ENCODE measurements at places on chromosomes 2 and 18.

GRCh38 chr2:28274911-28275685, 117.6 kb upstream of the FOSL2 start:
- H3K27me3 ChIP-seq: no peaks in the 10 kb centered on the region
- H3K27ac ChIP-seq: peak overlapping the region; percentile 54
- H3K36me3 ChIP-seq: no peaks in the 10 kb centered on the region

DNA sequence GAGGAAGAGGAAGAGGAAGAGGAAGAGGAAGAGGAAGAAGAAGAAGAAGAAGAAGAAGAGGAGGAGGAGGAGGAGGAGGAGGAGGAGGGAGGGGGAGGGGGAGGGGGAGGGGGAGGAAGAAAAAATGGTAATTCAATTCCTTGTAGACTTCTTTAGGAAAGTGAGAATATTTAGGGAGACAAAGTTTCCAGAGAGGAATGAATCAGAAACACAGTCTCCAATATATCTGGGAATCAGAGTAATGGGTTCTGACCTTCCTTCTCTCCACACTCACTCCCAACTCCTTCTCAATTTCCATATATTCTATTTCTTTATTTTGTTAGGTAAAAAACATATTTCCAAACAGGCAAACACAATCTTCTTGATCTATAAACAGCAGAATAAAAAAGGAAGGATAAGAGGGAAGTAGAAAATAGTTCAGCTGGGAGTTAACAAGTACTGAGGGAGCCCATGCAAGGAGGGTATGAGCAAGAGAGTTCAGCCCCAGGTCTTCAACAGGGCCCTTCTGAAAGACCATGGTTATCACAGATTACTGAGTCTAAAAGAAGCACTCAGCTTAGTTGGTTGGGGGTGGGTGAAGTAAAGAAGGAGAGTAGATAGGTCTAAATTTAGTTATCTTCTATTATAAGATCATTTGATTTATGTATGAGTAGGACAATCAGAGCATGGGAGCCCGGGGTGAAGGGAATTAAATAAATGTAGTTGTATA, 480.8 kb downstream of the NRXN1 start:
- H3K4me1 ChIP-seq: no peaks in the 10 kb centered on the region
- H3K36me3 ChIP-seq: no peaks in the 10 kb centered on the region
- H3K4me3 ChIP-seq: no peak overlapping the region
- no peak overlapping the region for H3K27ac ChIP-seq
- H3K27me3 ChIP-seq: no peaks in the 10 kb centered on the region
- no peak for DNase-seq

DNA sequence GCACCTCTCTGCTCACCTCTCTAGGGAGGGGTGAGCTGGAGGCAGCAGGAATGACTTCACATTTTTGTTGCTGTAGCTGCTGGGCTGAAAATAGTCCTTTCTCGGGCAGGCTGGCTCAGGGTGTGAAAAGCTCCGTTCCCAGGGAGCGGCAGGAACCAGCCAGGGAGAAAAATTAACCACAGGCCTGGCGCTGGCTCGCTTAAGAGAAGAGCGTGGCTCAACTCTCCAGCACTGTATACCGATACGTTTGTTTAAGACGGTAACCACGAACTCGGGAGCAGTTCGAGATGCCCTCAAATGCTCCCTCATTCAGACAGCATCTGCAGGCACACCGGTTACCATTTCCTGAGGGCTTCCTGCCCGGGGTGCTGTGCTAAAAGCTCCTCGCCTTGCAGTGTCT, 129.6 kb downstream of the CELF4 start:
- H3K27me3 ChIP-seq: no peaks in the 10 kb centered on the region
- H3K27ac ChIP-seq: no peak overlapping the region
- DNase-seq: no peak
- H3K4me1 ChIP-seq: peaks cover 5% of the 10 kb centered on the region
- H3K36me3 ChIP-seq: no peaks in the 10 kb centered on the region

DNA sequence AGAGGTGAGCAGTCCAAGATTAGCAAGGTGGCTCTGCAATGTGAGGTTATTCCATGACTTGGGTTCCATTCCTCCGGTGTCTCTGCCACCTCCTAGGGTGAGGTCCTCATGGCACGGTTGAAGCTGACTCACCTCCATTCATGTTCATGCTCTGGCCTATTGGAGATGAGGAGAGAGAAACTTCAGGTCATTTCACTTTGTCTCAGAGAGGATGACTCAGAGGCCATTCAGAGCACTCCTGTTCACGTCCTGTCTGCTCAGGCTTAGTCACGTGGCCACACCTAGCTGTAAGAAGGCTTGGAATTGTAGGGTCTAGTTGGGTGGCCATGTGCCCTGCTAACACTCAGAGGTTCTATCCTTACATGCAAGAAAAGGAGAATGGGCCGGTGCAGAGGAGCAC, 67.5 kb upstream of the MBOAT2 start:
- H3K4me1 ChIP-seq: no peaks in the 10 kb centered on the region
- H3K4me3 ChIP-seq: no peak overlapping the region
- H3K27ac ChIP-seq: no peak overlapping the region
- no peaks in the 10 kb centered on the region for H3K36me3 ChIP-seq
- no peak for DNase-seq

DNA sequence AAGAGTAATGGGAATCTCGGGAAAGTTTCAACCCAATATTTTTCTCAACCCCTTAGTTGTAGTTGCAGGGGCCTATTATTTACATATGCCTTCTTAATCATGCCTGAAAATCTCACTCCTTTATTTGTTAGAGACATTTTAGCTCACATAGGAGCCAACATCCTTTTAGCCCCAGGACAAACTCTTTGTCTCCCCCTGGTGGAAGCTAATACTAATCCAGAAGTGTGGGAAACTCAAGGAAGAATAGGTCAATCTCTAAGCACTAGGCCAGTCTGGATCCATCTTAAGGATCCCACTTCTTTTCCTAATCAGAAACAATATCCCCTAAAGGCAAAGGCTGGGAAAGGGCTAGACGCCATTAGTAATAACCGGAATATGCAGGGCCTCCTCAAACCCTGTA, 550.9 kb upstream of the PKDCC start:
- no peak overlapping the region for H3K27ac ChIP-seq
- no peak overlapping the region for H3K4me3 ChIP-seq
- H3K36me3 ChIP-seq: no peaks in the 10 kb centered on the region
- no peak for DNase-seq
- H3K4me1 ChIP-seq: no peaks in the 10 kb centered on the region

DNA sequence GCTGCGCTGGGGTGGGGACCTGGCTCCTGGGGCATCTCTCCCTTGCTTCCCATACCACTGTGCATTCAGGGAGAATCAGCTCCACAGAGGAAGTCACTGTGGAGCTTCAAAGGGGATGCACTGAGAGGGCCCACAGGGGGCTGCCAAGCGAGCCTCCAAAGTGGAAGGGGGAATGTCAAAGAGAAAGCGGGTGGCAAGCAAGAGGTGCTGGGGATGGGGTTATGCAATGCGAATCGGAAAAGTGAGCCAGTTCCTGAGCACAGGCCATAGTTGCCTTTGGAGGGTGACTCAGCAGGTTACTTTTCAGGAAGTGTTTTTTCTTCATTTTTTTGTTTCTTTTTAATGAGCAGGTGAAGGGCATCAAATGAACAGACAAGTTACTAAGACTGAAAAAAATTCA, 17.6 kb downstream of the PMAIP1 start:
- H3K36me3 ChIP-seq: no peaks in the 10 kb centered on the region
- no peak overlapping the region for H3K4me3 ChIP-seq
- no peak for DNase-seq

- peaks cover 14% of the 10 kb centered on the region for H3K4me1 ChIP-seq
- H3K4me3 ChIP-seq: no peak overlapping the region
- no peaks in the 10 kb centered on the region for H3K36me3 ChIP-seq
Observed at GRCh38 chr2:197919487-197919886, 115.1 kb downstream of the PLCL1 start.

DNA sequence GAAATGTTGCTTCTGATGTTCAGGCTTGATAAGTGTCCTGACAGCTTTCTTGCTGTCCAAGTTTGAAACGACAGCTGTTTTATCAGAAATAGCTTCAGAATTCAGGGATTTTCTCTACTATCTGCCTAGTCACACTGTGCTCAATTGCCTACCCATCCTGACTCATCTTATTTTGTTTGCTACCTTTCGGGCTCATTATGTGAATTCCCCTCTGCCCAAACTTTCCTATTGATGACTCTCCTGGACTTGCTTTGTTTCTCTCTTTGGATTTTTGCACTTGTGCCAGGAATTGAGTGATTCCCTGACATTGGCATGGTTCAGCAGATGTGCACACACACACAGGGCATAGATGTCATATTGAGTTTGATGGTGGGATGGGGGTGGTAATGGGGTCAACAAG, 1052.6 kb upstream of the PIK3C3 start:
- H3K27ac ChIP-seq: no peak overlapping the region
- H3K4me1 ChIP-seq: no peaks in the 10 kb centered on the region
- H3K4me3 ChIP-seq: no peak overlapping the region
- no peaks in the 10 kb centered on the region for H3K27me3 ChIP-seq

- H3K4me3 ChIP-seq: no peak overlapping the region
- peak overlapping the region; percentile 84 for H3K27ac ChIP-seq
- no peaks in the 10 kb centered on the region for H3K36me3 ChIP-seq
- no peaks in the 10 kb centered on the region for H3K27me3 ChIP-seq
- no peaks in the 10 kb centered on the region for H3K4me1 ChIP-seq
Observed at GRCh38 chr2:157419031-157419575, 24.8 kb downstream of the CYTIP start.

DNA sequence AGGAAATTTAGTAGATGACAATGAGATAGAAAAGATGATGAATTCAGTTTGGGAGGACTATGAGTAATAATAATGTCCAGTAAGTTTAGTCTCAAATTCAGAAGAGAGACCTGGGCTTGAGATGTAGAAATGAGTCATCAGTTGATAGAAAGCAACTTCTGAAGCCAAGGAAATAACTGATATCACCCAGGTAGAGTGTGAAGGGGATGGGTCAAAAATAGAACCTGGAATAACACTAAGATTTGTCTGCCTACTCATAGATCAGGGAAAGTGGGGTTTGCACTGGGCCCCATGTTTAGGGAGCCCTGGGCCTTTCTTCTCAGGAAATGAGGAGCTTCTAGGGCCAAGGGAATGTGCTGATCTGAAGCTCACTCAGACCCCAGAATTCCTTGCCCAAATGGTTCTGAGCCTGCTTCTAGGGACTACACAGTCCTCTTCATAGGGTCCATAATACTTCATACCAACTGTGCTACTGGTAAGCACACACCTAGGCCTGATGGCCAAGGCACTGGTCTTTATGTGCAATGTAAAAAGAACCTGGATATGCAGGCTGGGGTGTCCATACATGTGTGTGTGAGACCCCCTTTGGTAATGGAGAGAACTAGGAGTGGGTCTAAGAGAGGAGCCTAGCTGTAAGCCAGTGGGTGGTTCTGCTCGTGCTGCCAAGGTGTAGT, 141.2 kb downstream of the IKZF2 start:
- H3K27ac ChIP-seq: no peak overlapping the region
- peaks cover 5% of the 10 kb centered on the region for H3K36me3 ChIP-seq
- H3K4me3 ChIP-seq: no peak overlapping the region
- no peaks in the 10 kb centered on the region for H3K4me1 ChIP-seq

- H3K4me1 ChIP-seq: no peaks in the 10 kb centered on the region
- no peak overlapping the region for H3K27ac ChIP-seq
- H3K27me3 ChIP-seq: no peaks in the 10 kb centered on the region
- no peak for DNase-seq
- H3K4me3 ChIP-seq: no peak overlapping the region
Observed at GRCh38 chr2:229429589-229429988, 158.5 kb upstream of the PID1 start.

DNA sequence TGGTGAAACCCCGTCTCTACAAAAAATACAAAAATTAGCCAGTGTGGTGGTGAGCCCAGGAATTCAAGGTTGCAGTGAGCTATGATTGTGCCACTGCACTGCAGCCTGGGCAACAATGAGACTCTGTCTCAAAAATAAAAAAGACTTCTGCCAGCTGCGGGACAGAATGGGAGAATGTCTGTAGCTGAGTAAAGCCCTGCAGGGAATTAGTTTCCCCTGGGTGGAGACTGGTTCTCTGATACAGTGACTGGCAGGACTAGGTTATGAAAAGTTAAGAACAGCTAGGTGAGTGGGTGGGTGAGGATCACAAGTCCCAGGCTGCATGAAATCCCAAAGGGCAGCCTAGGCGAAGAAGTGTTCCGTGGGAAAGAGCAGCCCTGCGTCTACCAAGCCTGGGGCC, 13.8 kb upstream of the CATIP start:
- peaks cover 7% of the 10 kb centered on the region for H3K36me3 ChIP-seq
- H3K4me3 ChIP-seq: no peak overlapping the region
- H3K27ac ChIP-seq: no peak overlapping the region
- no peaks in the 10 kb centered on the region for H3K4me1 ChIP-seq

DNA sequence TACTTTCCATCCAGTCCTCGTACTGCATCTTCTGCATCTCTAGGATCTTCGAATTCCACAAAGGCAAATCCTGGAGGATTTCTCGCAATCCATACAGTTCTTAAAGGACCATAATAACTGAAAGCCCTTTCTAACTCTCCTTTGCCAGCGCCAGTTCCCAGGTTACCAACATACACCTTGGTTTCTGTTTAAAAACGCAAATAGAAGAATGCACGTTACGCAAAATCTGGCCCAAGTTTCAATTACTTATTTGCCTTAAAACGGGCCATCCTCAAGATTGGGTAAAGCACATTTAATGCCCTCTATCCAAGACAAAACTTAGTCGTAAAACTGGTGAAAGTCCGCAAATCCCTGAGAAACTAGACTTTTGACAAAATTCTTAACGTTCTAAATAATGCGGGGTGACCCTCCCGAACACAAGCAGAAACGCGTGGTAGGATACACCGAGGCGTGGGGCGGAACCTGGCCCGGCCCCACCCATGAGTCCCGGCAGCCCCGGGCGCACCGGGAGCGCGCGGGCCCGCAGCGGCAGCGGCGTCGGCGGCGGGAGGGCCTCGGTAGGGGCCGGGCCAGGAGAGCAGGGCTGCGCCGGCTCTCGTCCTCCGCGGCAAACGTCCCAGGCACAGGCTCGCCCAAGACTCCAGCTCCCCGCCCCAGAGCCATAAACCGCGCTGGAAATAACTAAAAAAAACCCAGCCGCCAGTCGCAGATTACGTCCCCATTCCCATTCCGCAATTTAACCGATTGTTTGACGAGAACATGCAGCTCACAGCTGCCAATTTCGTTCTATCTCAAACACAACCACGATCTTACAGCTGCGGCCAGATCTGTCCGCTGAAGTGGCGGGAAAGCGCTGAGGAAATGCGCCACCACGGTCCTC, 910 bp downstream of the SRSF7 start:
- H3K27me3 ChIP-seq: no peaks in the 10 kb centered on the region
- peaks cover 33% of the 10 kb centered on the region for H3K36me3 ChIP-seq
- peak overlapping the region; percentile 99 for H3K27ac ChIP-seq
- H3K4me1 ChIP-seq: peaks cover 8% of the 10 kb centered on the region
- DNase-seq: peak; percentile 79

- H3K4me3 ChIP-seq: no peak overlapping the region
- no peak for DNase-seq
- no peak overlapping the region for H3K27ac ChIP-seq
- no peaks in the 10 kb centered on the region for H3K27me3 ChIP-seq
Observed at GRCh38 chr18:13323186-13323585, 104.6 kb downstream of the LDLRAD4 start.

DNA sequence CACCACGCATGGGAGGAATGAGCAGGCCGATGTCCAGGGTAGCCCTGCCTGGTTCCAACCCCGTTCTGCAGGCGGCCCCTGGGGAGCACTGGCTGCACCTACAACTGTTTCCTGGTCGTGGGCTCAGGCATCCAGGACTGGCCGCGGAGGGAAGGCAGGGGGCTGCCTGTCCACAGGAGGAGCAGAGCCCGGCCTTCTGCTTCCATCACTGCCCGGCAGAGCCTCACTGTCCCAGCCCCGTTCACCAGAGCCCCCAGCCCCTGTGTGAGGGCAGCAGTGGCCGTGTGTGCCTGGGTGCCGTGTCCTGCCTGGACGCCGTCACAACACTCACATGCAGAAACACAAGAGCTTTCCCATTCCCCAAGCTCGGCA, 56.2 kb downstream of the KCNG2 start:
- no peak for DNase-seq
- no peaks in the 10 kb centered on the region for H3K27me3 ChIP-seq
- H3K4me1 ChIP-seq: peaks cover 8% of the 10 kb centered on the region
- no peak overlapping the region for H3K4me3 ChIP-seq
- H3K36me3 ChIP-seq: no peaks in the 10 kb centered on the region
- no peak overlapping the region for H3K27ac ChIP-seq
